ACHN (cell line): ENCODE measurements at places on chromosomes 12 and 14.

DNA sequence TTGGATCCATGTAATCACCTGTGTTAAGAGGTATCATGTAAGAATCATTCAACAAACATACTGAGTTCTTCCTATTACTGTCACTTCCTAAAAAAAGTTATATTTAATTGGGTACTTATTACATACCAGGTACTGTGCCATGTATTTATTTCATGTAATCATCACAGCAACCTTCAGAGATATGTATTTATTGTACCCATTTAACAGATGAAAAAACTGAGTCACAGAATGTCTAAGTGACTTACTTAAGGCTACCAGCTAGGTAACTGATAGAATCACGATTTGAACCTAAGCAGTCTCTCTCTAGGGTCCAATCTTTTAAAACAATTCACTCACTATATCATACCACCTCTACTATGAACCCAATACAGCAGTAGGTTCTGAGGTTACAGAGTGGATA is 2.0 kb downstream of the PSME2 start:
- DNase-seq, result no peak

DNA sequence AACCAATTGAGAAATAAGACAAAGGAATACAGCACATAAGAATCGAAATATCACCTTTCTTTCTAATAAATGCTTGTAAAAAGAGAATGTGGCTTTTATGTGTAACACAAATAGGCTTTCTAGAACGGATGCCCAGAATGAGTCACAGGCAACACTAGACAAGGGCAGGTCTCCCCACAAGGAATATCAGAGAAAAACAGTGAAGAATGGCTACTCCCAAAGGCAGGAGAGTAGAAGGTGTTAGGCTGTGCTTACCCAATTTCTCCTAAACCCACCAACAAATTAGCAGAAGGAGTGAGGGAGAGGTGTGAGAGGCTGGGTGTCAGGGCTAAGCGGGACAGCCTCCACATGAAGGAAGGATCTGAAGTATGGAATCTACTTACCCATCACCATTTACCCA is 55.2 kb downstream of the GALNT4 start:
- no peak for DNase-seq

DNA sequence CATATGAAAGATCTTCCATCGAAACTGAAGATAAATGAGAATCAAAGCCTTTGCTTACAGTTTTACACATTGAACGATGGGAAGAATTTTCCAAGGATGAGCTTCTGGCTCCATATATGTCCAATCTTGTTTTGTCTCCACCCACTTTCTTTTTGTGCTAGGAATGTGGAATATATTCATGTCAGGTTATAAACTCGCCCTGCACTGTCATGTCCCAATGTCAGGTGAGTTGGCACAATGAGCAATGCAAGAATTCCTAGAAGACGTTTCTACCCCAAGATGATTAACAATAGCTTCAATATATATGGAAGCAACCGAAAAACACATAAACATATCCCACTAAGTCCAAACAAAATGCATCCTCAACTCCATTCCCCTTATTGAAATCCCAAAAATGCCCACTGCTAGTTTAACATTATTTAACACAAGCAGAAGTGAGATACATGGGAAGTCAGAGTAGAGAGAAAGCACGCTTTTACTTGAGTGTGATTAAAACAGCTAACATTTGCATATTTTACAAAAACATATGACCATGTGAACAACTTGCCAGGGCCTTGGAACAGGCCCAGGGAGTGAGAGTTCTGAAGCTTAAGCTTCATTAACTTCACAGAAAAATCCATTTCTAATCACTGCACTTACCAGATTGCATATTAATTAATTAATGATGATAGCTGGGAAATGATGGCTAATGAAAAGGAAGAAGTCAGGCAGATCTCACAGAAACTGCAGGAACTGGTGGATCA is 233.9 kb downstream of the GXYLT1 start:
- DNase-seq, result no peak

GRCh38 chr14:94536836-94537235 is 24.4 kb upstream of the SERPINA4 start:
- peak; percentile 18 for DNase-seq

GRCh38 chr12:76176940-76177339 is 92.5 kb upstream of the NAP1L1 start:
- DNase-seq, result peak; percentile 76

DNA sequence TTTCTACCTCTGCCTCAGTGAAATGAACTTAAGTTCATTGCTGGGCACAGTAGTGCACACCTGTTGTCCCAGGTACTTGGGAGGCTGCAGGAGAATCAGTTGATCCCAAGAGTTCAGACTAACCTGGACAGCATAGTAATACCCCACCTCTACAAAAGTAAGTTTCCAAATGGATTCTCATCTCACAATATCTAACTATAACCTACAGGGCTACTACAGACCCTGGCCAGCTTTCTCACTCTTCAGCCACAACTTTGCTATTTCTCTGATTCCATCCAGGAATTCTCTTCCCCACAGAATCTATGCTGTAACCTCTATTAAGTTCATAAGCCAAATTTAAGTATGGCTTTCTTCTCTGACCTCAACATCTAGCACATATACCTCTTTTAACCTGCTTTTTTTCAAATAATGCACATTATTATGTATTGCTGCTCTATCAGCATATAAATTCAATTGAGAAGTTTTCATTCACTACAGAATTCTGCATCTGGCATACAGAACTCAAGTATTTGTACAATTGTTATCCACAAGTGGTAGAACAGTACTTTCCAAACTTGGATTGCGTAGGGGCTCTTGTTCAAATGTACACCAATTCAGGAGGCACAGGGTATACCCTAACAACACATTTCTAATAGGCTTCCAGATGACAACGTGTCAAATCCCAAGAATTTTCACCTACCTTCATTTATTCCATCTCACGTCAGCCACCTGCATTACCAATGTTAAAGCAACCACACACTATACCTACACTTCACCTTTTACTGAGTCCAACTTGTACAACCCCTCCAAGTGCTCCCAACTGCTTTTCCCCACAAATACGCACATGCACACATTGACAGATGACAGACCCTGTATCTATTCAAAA is 3.8 kb downstream of the RPS29 start:
- DNase-seq, result no peak

GRCh38 chr14:80522411-80522810 is 311.1 kb upstream of the DIO2 start:
- no peak for DNase-seq

GRCh38 chr12:50057000-50057841 is at the start of gene ASIC1:
Gene ASIC1, plus strand, starts transcription at chr12:50057596. Its CDS starts 1,171 bp downstream, at chr12:50058767.
- peak; percentile 72 for DNase-seq

DNA sequence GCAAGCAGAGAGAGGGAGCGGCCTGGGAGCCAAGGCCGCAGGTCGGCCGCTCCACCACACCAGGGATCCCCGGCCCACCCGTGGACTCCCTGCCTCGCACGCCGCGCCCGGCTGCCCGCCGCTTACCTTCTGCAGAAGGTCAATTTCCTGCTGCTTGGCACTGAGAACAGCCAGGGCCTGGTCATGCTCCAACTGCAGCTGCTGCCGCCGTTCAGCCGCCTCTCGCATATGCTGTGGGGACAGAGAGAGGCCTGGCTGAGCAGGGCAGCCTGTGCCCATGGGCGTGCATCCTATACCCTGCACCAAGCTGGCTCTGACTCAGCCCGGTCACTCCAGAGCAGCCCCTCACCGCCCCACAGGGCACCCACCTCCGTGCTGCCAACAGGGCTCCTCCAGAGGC is 141.1 kb downstream of the PIWIL1 start:
- no peak for DNase-seq

- DNase-seq, result no peak
Observed at GRCh38 chr14:100796946-100797345, 29.0 kb upstream of the MEG3 start.

DNA sequence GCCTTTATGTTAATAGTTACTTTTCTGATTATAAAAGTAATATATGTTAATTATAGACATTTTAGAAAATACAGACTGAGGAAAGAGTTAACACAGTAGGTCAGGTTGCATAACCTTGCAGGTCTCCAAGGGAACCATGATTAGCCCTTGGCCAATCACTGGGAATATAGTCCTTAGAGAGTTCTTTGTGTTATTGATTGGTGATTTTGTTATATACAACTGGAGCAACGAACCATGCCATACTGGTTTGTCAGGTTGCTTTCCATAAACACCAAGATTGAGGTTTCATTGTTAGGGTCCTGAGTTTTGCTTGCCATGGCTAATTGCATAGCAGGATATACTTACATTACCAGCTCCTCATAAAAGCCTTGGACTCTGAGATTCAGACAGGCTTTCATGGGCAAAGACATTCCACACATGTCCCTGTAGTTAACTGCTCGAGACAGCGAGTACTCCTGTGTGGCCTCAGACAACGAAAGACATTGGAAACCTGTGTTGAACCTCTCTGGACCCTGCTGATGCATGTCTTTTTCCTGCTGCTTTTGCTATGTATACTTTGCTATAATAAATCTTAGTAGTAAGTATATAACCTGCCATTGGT is 33.7 kb downstream of the MAPK1IP1L start:
- no peak for DNase-seq

DNA sequence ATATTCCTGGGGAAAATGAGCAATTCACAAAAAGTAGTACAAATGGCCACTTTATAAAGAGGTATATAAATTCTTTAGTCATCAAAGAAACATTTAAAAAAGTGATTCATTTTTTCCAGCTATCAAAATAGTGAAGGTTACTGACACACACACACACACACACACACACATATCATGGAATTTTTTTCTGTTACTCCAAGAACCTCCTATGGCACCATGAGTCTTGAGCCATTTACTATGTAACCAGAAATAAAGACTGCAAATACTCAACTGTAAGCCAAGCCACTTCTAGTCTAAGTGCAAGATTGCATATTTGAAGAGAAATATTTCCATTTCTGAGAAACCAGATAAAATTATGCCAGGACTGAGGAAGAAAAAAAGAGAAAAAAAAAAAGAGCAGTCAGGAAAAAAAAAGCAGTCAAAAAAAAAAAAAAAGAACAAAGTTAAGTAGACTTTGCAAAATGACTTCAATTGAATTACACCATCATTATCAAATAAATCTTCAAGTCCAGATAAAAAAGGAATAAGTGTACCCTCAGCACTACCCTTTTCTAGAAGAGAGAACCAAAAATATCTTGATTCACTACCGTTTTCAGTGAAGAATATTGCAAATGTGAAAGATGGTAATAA is 275.7 kb downstream of the DAD1 start:
- no peak for DNase-seq

DNA sequence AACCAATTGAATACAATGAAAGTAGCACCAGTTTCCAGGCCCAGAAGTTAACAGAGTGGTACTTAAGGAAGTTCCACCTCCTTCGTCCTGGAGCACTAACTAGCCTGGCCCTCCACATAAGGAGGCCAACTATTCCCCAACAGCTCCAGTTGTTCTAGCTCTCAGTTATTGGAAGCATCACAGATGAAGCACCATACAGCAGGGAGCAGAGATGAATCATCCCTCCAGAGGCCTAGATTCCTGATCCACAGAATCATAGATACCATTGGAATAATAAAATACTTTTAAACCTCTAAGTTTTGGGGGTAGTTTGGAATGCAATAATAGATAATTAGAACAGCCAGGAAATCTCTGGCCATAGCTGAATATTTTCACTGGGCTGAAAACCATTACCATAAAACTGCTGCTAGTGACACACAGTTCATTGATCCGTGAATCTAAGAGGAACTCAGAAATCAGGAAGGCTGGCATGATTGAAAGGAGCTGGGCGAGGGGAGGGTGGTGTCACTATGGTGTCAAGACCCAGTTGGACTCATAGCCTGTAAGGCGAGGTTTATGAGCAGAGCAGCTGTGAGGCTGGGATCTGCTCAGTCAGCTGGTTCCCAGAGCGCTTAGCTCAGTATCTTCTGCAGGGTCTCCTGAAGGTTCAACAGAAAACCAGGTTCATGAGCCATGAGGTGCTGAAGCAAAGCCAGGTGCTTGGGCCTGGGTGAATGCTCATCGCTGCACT is 371.4 kb upstream of the TMTC1 start:
- DNase-seq, result no peak

DNA sequence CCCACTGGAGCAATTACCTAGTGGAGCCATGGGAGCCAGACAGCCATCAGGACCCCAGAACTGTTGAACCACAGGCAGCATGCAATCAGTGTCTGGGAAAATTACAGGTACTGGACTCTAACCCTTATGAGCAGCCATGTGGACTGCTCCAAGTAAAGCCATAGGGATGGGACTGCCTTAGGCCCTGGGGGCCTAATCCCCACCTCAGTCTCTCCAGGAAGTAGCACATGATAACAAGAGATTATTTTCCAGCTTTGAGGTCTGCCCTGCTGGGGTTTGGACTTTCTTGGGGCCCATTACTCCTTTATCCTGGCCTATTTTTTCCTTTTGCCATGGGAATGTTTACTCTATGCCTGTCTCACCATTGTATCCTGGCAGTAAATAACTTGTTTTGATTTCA is 226.8 kb downstream of the AEBP2 start:
- no peak for DNase-seq

DNA sequence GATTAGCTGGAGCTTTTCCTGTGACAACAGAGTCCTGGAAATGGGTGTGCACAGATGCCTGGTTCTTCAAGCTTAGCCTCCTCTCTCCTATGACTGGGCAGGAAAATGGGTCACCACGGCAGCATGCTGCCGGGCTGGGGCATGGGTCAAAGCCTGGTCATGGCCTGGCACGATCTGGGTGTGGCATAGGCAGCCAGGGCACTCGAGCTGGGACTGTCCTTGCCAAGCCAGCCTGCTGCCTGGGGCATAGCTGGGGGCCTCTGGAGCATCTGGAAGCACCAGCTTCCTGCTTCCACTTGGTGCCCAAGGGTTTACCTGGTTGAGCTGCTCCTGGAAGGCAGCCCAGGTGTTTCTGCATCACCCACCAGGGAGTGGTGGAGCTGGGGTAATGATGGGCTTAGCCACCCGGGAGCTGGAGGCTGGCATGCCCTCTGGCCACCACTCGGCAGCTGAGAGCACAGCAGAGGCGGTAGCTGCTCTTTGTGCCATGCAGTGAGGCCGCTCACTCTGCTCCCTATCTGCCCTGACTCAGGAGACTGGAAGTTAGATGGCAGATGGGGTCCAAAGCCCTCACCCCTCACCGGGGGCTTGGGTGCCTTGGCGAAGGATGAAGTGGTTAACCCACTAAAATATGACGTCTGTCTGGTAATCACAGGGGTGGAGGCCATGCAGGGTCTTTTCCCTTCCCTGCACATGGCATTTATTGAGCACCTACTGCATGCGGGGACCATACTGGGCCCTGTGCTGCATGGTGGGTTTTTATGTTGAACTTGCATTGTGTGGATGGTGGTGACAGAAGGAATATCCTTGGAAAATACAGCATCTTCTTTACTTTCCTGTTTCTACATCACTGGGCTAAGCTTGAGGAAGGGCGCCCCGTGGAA is 1.7 kb downstream of the OTUB2 start:
- DNase-seq, result no peak

GRCh38 chr12:30945443-30946164 is 19.1 kb downstream of the TSPAN11 start:
- no peak for DNase-seq

GRCh38 chr14:28975084-28975483 is 208.5 kb downstream of the FOXG1 start:
- no peak for DNase-seq

GRCh38 chr12:52498946-52499345 is 5.9 kb upstream of the KRT6A start:
- no peak for DNase-seq

GRCh38 chr12:120468325-120468820 is 1.2 kb downstream of the SRSF9 start:
- peak; percentile 77 for DNase-seq
